ENCODE measurements at places on chromosomes 12 and 14.

DNA sequence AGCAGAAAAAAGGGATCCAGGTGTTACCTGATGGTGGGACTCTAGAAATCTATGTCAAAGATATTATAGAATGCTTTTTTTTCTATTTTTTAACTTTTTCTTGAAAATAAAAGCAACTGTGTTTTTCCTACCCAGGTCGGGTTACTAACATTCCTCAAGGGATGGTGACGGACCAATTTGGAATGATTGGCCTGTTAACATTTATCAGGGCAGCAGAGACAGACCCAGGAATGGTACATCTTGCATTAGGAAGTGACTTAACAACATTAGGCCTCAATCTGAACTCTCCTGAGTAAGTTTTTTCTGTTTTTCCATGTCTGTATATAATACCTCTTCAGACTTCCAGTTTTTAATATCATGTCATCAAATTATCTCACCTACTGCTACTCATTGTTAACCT, 27.6 kb upstream of the KCNMB4 start:
- DNase-seq, result no peak

DNA sequence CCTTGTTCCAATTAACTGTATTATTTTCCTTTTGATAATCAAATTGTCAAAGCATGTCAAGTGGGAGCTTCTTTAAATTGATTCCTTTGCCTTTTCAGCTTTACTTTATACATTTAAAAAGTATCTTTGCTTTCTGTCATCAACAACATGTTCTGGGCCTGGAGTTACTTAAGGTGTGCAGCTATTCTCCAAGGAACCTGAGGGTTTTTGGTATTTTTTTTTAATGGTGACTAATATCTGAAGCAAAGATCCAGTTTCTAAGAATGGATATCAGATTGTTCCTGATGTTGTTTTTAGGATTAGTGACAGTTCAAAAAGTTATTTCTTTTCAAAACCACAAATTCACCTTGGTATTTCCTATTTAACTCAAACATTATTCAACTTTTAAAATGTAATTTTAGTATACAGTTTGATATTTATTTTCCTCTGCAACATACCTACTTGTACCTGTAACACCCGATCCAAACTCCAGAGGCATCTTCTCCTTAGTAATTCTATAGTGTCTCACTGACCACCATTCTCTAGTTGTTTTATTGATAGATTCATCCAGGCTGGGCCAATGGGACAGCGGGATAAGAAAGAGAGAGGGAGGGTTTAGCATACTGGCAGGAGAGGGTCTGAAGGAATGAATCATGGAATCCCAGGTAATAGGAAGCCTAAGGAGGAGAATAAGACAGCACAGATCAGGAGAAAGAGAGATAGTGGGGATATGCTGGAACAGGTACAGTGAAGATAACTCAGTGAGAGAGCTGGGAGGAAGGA, 3.1 kb downstream of the CBLN3 start:
- no peak for DNase-seq

DNA sequence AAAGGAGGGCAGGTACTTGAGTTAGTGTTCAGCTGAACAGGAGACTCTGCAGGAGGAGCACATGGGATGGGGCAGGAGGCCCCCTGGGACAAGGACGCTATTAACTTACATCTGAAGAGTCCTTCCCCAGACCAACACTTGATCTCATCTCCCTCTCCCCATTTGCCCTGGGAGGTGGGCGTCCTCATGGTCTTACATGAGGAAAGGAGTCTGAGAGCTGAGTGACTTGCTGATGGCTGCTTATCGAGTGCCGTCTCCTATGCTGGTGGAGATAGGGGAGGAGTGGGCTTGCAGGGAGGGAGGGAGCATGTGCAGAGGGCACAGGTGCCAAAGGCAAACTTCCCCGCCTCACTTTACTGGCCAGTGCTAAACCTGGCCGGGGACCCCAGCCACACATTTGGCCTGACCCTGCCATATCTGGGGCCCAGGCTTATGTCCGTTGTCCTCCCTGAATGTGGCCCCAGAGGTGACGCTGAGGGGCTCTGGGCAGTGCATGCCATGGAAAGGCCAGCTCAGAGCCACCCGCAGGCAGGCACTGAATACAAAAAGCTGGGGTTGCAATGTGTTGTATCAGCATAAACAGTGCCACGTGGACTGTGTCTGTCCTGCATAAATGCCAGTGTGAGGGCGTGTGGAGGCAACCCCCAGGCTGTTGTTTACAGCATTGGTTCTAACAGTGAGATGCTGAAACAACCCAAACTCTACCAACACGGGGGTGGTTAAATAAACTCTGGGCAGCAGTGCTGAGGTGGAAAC, 29.4 kb downstream of the FAIM2 start:
- DNase-seq, result no peak

- no peak for DNase-seq
These were observed 36.8 kb upstream of the TMED10 start for GRCh38 chr14:75213172-75213571.

- no peak for DNase-seq
These were observed 145.1 kb downstream of the KIF26A start for GRCh38 chr14:104283197-104284106.

DNA sequence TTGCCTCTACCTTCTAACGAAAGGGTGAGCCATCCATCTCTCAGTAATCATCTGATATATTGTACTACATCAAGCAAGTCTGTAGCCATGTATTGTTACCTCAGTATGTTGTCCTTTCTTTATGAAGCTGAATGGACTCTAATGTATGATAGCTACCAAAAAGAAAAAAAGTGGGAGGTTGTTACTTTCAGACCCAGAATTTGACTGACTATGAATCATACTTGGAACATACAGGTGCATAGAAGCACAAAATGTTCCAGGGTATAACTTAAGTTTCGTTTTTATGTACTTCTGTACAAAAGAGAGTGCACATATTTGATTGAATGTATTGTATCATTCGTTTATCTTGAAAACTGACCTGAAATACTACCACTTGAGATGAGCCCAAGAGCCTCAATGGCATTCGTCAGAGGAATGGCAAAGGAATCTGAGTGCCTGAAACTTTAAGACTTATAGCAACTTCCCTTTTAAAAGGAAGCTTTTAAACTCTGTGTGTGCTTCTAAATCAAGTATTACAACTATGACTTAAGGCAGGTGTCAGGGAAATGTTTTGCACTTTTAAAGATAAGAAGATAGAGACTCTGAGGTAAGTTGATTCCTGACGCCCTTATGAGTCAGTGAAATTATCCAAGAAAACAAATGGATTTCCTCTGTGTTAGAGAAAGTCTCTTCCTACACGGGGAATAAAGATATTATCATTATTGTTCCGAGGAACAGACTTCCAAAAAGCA, 951.5 kb downstream of the GALC start:
- no peak for DNase-seq

GRCh38 chr14:64671591-64671990, 32.6 kb upstream of the PLEKHG3 start:
- DNase-seq, result no peak

GRCh38 chr14:73789989-73790581, 61.5 kb upstream of the PTGR2 start:
- no peak for DNase-seq

GRCh38 chr12:8606890-8607289, 5.8 kb downstream of the AICDA start:
- no peak for DNase-seq

- DNase-seq, result no peak
These were observed 210.6 kb downstream of the SLC6A15 start for GRCh38 chr12:84702001-84702400.

GRCh38 chr12:1879633-1880032, 38.8 kb downstream of the CACNA2D4 start:
- DNase-seq, result no peak

DNA sequence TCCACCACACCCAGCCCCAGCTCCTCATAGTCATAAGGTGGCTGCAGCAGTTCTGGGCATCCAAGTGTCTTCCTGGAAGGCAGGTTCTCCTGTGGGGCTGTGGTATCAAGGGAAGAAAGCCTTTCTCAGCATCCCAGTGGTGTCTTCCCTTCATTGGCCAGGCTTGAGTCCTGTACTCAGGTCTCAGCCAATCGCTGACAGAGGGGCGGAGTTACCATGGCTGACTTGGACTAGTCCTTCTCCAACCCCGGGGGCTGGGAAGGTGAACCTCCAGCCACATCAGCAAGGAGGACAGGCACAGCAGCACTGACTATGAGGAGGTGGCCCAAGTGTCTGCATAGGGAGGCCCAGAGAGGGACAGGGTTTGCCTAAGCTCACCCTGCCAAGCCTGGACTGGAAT, 64.0 kb upstream of the SLC24A4 start:
- no peak for DNase-seq

GRCh38 chr12:77481687-77482086, 349.0 kb upstream of the NAV3 start:
- DNase-seq, result no peak

GRCh38 chr14:75032939-75033338, 18.3 kb downstream of the MLH3 start:
- no peak for DNase-seq

DNA sequence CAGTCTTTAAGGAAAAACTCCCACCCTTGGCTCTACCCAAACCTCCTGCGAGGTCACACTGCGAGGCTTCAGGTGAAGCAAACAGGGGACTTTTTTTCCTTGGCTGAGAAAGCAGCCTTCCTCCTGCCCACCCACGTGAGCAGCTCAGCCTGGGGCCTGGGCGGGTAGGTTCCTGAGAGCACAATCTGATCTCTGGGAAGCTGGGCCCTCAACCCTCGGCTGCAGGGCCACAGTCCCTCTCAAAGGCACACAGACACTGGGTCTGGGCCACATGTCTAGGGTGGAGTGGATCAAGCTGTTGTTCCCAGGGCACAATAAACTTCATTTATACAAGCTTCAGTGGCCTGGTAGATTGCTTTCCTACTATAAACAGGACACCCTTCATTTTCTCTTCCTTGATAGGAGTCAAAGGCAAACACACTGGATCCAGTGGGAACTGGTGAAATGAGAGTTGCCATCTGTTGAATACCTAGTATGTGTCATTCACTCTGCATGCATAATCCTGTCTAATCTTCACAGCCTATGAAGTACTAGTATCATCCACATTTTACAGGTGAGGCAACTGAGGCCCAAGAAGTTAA, 41.3 kb upstream of the PNMA1 start:
- no peak for DNase-seq
